ENCODE measurements at places on chromosomes 7 and 10.

DNA sequence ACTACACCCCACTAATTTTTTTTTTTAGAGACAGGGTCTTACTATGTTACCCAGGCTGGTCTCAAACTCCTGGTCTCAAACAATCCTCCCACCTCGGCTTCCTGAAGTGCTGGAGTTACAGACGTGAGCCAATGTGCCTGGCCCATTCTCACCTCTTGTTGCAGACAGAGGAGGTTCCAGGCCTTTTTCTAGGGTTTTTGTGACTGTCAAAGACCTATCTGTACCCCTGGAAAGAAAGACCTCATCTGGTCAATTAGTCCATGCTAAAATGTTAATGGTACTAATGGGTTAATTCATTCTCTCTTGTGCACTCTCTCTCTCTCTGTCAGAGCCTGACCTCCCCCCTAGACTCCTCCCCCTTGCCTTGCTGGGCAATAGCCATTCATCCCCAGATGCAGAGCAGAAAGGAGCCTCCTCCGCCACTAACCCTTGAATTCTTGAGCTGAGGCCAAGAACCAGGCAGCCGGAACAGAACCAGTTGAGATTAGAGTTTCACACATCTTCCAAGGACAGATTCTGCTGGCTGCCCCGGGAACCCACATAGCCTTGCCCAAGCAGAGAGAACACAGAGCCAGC lies 209.7 kb downstream of the SKIDA1 start:
- DNase-seq = no peak

DNA sequence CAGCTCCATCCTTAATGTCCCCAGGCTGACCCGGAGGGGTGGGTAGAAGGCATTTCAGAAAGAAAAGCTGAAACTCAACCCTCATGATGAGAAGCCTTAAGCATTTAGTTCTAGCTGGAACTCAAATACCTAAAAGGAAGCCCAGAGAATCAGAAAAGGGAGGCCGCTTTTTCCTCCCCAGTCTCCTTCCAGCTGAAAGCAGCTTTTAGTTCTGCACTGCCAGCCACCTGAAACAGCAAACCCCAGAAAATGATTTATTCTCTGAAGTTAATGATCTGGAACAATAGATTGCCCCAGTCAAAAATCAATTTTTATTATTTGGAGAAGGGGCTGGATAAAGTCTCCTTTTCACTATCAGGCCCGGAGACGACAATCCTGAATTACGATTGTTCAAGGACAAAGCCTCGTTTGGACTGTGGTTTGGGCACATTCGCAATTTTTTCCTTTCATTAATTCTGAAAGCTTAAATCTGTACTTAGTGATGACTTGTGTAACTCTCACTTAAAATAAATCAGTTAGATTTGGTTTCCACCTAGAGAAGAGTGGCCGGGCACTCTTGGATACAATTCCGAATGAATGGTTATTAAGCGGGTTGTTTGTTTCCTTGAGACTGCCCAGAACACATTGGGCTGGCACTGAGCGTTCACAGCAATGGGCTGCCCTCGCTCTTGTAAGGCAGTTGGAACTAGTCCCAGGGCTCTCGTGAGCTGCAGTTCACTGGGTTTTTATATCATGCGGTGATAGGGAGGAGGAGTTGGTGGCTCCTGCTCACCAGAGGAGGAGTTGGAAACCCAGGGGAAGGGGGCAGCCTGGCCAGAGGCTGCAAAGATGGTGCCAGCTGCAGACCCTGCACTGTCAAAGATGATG lies 262.2 kb downstream of the CCSER2 start:
- DNase-seq = no peak

GRCh38 chr10:43427166-43427825 lies 9.6 kb upstream of the ZNF487 start:
- DNase-seq = no peak

GRCh38 chr10:103614306-103615158 lies 121.0 kb downstream of the NEURL1 start:
- no peak for DNase-seq

DNA sequence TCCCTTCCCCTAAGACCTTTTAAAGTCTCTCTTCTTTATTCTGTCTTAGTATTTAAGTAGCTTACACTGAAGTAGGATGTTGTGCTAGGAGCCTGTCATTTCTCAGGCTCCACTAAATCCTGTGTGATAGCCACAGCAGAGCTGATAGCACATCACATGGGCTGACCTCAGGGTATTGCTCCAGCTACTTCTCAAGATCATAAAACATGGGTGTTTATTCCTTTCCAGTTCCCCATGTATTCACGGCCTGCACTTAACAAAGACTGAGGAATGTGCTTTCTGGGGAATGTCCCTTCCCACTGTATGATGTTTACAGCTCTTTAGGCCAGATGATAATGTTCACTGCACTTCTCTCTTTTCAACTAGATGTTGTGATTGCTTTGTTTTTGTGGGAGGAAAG lies 1086.8 kb downstream of the KCNMA1 start:
- DNase-seq = no peak

- DNase-seq = no peak
Measured at GRCh38 chr10:102646610-102647442, 2.5 kb downstream of the TRIM8 start.

DNA sequence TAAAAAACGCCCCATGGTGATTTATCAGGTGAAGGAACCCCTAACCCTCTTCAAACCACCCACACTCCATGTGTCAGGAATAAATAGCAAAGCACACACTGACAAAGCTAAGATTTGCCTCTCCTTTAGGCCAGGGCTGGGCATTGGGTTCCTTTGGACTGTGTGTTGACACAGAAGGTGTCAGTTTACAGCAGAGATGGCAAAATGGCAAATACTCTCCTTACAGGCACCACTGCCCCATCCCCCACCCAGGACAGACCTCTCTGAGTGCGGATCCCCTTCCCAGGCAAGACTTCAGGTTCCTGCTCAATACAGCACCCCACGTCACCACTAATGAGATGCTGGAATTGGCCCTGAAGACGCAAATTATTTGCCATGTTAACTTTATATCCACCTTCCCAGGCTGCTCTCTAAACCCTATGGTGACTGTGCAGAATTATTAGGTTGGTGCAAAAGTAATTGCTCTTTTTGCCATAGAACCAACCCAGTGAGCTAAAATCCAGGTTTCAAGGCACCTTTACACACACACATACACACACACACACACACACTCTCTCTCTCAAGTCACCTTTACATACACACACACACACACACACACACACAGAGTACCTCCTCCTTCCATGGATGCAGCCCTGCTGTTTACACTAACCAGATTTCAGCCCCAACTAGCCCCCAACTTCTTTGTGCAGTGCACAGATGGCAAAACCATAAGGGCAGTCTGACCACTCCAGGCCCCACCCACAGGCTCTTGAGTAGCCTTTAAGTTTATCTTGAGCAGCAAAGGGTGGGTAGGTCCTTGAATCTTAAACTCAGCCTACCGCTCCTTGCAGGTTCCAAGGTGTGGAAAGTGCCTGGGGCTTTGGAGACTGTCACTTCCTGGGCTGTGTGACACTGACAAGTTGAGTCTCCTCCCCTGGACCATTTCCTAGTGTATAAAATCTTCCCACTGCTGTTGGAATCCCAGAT lies 4.0 kb upstream of the ZCCHC24 start:
- DNase-seq = no peak

DNA sequence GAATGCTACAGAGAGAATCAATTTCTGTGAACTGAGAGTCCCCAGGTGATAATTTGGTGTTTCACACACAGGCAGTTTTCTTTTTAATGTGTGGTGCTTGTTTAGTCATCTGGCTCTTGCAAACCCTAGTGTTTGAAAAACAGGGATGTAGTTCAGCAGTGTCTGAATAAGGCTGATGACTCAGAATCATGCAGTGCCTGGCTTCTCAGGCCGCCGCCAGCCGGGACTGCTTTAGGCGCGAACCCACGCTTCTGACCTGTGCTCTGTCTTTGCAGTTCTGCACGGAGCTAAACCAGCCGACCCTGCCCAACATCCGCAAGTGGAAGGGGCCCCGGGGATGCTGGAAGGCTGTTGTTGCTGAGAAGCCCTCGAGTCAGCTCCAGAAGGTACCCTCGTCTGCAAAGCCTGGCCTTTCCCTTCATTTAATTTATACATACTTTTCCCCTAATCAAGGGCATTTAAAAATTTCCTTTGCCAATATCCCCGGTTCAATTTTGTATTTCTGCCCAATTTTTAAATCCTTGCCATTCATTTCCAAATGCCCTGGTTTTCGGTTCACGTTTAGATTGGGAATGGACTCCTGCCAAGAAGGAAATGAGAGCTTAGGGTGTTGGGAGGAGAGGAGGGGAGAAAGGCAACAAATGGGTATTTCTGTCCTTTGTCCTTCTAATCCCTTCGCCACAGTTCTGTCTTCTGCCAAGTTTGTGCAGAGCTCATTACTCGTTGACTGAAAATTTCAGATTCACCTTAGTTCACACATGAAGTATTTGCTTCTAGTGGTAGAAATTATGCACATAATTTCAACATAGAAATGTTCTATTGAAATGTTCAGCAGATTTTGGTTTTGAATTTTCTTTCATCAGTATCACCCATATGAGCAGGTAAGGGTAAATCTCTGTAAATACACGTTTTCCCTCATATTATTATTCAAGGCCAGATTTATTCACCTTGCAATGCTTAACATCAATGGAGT lies 108.5 kb upstream of the ANLN start:
- DNase-seq = no peak

GRCh38 chr10:78758176-78758575 lies 310.6 kb upstream of the ZMIZ1 start:
- DNase-seq = no peak

DNA sequence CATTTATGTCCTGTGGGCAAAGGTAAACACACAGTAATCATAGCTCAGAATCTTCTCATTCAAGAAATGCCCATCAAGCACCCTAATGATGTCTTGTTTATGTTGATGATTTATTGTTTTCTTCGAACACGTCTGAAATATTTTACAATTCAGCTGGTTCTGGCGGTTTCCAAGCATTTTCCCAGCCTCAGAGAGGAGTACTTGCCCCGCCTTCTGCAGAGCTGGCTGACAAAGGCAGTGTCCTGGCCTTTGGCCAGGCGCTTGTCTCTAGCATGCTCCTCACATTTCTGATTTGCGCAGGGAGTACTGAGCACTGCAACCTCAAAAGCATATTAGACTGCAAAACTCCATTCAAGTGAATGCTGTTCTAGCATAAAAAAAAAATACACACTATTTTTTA lies 314.2 kb upstream of the GNAI1 start:
- DNase-seq = no peak

DNA sequence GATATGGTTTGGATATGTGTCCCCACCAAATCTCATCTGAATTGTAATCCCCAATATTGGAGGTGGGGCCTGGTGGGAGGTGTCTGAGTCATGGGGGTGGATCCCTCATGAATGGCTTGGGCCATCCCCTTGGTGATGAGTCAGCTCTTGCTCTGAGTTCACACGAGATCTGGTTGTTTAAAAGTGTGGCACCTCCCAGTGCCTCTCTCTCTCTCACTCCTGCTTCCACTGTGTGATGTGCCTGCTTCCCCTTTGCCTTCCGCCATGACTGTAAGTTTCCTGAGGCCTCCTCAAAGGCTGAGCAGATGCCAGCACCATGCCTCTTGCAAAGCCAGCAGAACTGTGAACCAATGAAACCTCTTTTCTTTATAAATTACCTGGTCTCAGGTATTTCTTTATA lies 4.8 kb upstream of the GCK start:
- no peak for DNase-seq

GRCh38 chr7:50580057-50580456 lies 14.9 kb upstream of the DDC start:
- no peak for DNase-seq

DNA sequence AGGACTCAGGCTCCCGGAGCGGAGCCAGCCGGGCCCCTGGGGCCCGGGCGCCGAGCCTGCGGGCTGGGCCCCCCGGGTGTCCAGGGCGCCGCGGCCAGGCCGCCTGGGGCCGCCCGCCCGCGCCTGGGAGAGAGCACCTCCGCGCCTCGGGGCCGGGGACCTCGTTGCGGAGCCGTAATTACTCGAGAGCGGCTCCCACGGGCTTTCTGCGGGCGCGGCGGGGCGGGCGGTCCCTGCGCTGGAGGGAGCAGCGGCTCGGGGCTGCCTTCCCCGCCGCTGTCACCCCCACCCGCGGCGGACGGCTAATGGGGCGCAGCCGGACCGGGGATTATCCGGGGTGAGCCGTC lies 1.5 kb downstream of the GNB2 start:
- DNase-seq = no peak

GRCh38 chr10:59324597-59324996 lies 37.8 kb downstream of the FAM13C start:
- no peak for DNase-seq

DNA sequence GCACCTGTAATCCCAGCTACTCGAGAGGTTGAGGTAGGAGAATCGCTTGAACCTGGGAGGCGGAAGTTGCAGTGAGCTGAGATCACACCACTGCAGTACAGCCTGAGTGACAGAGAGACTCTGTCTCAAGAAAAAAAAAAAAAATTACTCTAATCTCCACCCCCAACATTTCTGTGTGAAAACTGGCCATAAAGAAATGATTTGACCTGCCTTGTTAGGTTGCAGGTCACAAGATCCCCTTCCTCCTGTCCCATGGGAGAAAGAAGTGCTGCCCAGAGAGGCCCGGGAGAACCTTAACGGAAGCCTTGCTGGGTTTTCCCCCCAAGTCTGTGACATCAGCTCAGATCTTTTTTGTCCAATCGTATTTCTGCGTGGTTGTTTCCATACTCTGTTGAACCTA lies 8.7 kb upstream of the CALHM1 start:
- DNase-seq = no peak

GRCh38 chr7:115297656-115298055 lies 375.8 kb downstream of the MDFIC start:
- no peak for DNase-seq

GRCh38 chr7:97390915-97391593 lies 273.6 kb downstream of the SDHAF3 start:
- no peak for DNase-seq

DNA sequence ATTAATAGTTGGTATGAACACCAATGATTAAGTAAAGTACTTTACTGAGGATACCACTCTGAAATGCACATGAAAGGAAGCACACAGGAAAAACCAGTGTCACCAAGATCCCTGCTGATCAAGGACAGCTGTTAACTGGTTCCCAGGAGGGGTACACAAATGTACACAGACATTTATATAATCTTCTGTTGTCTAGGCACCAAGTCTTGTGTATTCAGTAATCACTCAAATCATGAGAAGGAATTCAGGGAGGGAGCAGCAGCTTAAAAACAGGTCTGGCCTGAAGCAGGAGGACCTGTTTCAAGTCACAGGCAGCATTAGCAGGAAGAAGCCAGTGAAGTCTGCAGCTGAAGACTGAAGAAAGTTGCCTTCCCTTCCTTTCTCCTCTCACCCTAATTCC lies 18.7 kb downstream of the MPP7 start:
- no peak for DNase-seq

DNA sequence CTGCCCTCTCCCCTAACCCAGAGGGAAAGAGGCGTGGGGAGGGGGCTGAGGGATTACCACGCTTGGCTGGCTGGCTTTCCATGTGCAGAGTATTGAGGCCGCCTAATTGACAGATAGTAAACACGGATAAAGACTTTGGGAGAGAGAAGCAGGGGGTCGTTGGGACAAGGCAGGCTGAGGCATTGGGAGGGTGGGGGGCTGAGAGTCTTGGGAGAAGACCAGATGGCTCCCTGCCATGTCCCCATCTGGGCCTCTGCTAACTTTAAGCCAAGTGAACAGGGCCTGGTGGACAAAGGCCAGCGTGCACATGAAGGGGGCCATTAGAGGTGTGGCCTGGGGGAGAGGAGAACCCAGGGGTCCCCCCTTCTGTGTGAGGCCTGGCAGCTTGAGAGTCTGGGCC lies 55.4 kb upstream of the MXI1 start:
- no peak for DNase-seq

Measured in activated naive CD4-positive, alpha-beta T cell (primary cell).